ENCODE measurements at places on chromosomes 4 and X. TPM values are rescaled to one million over a fixed set of nuclear protein-coding genes. Genes with fewer than 3 reads are reported as not detected.

The BEND2 gene
- 2.6 TPM for total RNA-seq

The AKAP4 gene
- total RNA-seq = not detected

The MAGED4 gene
- total RNA-seq = 6.9 TPM

The ADH1B gene
- total RNA-seq = not detected

The NXF2B gene
- 0.29 TPM for total RNA-seq

The GABRE gene
- 0.69 TPM for total RNA-seq

The VCX3B gene
- total RNA-seq = not detected

The TMEM271 gene
- total RNA-seq = not detected

The RAB33A gene
- not detected for total RNA-seq

The ASB11 gene
- total RNA-seq = not detected

The PAGE5 gene
- 3.0 TPM for total RNA-seq

All from A172 (cell line).